Activated CD4-positive, alpha-beta T cell treated with anti-CD3 and anti-CD28 coated beads, Interleukin-2, Interleukin-6, amounts not matched to agents 100 ng/mL and 50 ng/mL, durations not matched to agents 16 hours and 8 hours (primary cell): ENCODE measurements at places on chromosomes 3 and 15.

DNA sequence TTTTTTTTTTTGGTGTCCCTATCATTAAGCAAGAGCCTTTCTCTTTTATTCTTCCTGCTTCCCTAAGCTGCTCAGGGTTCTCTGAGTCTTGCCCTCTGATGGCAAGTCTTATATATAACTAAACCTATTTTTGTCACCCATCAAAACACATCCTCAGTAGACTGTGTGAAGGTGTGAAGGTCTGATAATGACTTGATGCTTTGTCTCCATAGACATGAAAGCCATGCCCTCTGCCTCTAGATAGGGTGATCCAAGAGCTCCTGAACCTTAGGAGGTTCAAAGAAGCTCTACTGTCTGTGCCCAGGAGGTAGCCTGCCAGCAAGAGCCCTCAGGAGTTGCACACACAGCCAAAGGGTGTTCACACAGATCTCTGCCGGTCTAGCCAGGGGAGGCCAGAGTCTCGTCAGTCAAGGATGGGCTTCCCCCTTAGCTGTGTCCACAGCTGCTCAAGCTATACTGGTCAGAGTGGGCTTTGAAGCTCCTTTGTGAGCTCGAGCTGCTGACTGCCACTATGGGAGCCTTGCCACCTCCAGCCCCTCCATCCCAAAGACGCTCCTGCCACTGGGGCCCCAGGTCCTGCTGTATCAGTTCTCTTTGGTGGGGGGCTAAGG is 13.1 kb upstream of the SNX22 start:
- DNase-seq: no peak

GRCh38 chr3:48989126-48989795 is 780 bp upstream of the P4HTM start:
- DNase-seq: peak; percentile 17

GRCh38 chr15:45417303-45417950 is 39.1 kb upstream of the GATM start:
- no peak for DNase-seq

GRCh38 chr3:163328680-163329079 is 1749.6 kb downstream of the SI start:
- DNase-seq: no peak

GRCh38 chr3:129470861-129471260 is 30.8 kb downstream of the IFT122 start:
- no peak for DNase-seq

GRCh38 chr3:159030886-159031679 is 229.2 kb downstream of the MFSD1 start:
- DNase-seq: no peak

GRCh38 chr3:179953993-179954870 is 82.5 kb downstream of the PEX5L start:
- peak; percentile 23 for DNase-seq
